Stimulated activated CD4-positive, alpha-beta T cell treated with anti-CD3 and anti-CD28 coated beads, Interleukin-12 subunit alpha, Interleukin-12 subunit beta, amount 100 ng/mL, for 24 hours (primary cell): ENCODE measurements at places on chromosomes 2 and 18.
A peak's percentile ranks its signal among the peaks of the same experiment; 100 is the strongest.

DNA sequence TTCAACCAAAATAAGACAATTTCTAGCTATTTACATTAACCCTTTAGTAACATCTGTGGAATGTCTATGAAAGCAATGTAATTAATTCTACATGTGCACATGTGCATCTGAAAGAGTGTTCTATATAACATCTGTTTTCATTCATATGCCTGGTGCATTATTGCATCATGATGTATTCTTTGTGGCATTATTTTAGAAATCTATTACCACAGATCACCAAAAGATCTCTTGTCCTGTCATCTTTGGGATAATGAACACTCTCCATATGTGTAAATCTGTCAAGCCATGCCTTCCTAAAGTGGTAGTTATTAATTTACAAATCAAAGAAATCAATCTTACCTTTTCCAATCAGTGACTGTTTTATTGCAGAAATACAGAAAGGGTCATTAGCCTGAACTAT is 86.9 kb downstream of the TRIB2 start:
- no peak for DNase-seq

DNA sequence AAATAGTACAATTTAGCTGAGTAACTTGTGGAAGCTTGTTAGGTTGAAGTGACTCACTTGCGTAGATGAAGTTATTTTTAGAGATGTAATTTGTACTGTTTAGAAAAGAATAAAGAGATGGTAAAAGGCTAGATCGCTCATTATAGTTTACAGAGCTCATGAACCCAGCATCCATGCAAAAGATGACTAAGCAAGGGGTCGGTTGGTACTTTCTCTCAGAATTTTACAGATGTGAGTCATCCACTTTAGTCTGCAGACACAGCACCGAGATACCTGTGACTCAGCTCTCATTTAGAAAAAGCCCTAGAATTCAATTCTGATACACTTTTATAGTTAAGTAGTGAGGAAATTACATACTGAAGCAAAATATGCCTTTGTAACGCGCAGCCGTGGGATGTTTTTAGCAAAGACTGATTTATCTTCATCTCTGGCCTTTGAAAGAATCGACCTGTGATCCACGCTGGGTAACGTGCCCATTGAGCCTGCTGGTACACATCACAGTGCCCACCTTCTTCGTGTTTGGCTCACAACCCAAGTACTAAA is 116.5 kb upstream of the FOSL2 start:
- DNase-seq = no peak

GRCh38 chr2:171346723-171347557 is 86.8 kb downstream of the METTL8 start:
- DNase-seq = no peak

DNA sequence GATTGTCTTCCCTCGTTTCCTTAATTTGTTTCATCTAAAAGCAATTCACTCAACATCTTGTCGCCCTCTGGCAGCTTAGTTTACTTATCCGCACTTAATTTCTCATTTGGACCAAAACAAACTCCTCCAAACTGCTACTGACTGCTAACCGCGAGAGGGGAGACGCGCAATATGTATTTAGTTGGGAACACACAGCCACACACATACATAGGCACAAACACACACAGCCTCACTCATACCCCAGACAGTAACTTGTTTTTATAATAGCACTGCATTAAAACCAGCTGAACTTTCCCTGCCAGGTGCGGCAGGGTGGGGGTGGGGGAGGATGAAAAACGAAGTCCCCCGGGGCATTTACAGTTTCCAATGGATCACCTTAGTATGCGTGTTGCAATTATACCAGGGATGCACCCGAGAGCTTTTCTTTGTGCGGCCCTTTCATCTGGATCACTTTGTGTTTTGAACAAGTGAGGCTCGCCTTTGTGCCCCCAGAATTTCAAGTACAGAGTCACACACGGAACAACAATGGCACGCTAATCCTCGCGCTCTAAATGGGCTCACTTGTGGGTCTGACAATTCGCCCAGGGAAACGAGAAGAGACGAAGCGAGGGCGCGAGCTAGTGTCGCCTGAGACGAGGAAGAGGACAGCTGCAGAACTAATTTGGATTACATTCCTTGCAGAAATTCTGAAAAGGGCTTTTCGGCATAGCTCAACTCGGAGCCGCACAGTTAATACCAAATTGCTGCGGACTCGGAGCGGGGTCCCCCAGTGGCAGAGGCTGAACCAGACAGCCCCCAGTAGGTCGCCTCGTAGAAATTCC is 2.4 kb downstream of the ERBB4 start:
- no peak for DNase-seq

DNA sequence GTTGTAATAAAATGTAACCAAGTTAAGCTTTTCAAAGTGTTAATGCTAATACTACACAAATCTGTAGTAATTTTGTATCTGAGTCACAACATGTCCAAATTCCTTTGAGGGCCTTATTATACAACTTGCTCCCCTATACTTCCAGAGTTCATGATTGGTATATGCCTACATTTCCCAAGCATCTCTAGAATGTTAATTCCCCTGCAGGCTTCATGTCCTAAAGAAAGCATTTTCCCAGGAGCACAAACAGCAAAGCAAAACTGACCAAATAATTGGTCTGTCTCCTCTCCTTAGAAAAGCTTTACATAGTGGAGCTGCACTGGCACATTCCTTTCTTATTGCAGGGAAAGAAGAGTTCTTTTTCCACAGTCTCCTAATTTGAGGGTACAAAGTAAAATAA is 3.7 kb downstream of the ALS2 start:
- DNase-seq = no peak

DNA sequence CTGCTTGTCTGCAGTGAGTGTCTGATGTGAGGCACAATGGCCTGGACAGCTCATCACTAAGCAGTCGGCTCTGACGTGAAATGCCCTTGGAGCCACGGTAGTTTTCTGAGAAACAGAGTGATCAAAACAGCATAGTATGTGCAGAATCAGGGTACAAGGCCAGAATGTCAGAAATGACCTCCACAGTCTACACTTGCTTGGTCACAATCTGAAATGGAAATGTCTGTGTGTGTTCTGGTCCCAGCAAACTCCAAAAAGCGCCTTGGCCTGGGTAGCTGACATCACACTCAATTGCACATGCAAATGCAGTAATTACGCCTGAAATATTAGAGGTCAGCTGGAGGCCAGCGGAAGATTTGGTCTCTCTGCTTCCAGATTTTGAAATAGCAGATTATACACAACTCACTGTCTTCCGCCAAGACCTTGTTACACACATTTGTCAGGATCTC is 95.4 kb downstream of the CTAGE1 start:
- no peak for DNase-seq

DNA sequence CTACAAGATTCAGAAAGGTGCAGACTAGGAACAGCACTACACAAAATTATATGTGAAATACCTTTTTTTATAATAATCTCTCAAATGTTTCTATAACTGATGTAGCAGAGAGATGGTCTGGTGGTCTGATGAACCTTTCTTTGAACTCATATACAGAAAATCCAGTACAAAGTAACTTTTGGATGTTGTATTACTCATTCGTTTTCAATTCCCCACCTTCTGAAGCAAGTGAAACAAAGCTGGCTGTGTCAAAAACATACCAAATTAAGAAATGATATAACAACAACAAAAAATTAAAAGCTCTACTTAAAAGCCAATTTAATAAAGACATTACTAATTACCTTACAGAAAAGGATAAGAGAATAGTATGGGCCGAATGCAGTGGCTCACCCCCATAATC is 38.7 kb downstream of the MEMO1 start:
- no peak for DNase-seq

GRCh38 chr18:23938043-23938756 is 76.4 kb upstream of the TTC39C start:
- DNase-seq = no peak

DNA sequence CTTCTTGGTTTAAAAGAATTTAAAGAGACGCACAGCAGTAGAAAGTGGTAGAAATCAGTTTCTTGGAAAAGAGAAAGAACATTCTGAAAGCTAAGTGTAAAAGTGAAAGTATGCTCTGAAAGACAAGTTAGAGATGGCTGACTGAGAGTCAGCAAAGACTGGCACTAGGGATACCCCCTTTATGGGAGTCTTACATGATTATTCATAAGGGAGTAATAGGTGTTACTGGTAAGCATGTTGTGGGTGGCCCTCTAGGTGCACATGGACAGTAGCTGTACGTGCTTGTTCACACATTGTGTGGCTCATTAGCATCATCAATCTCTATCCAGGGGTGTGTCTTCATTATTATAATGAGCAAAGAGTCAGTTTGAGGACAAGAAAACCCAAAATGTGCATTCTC is 816.2 kb downstream of the CBLN2 start:
- DNase-seq = no peak

DNA sequence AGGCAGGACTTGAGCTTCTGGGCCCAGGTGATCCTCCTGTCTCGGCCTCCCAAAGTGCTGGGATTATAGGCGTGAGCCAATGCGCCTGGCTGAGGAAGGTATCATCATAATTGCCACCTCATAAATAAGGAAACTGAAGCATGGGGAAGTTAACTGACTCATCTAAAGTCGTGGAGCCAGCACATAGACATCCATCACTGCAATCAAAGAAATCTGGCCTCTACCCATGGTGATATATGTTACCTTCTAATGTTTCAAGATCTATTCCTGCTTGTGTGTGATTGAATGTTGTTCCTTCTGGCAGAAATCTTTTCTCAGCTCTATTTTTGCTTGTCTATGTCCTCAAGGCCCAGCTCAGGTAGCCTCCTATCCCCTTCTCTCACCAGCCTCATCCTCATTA is 105.1 kb upstream of the AQP4 start:
- no peak for DNase-seq

- DNase-seq = no peak
Observed at GRCh38 chr2:74850496-74851190, 16.7 kb downstream of the HK2 start.

DNA sequence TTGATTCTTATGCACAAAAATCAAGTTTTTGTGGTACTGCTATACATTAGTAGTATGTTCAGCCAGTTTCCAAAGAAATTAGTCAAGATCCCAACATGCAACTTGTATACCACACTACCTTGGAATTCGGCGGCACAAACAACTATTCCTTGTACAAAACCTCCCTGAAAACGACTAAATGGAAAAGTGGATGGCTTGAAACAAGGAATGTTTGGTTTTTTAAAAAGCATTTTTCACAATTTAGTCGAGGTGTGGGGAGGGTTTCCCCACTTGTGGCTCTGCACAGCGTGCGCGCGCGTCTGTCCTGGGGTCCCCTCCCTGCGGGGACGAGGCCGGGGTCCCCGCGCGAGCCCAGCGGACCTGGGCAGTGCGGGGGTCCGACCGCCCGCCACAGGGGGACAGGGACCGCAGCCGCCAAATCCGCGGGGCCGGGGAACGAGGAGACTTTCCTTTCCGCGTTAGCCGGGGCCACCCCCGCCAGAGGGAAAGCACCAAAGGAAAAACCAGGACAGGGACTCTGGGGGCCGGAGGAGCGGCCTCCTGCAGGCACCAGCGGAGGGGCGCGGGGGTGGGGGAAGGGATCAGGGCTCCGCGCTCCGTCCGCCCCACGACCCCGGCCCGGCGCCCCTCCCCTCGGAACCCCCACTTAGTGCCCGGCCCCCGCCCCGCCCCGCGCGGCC is 534 bp upstream of the SOCS6 start:
- no peak for DNase-seq

DNA sequence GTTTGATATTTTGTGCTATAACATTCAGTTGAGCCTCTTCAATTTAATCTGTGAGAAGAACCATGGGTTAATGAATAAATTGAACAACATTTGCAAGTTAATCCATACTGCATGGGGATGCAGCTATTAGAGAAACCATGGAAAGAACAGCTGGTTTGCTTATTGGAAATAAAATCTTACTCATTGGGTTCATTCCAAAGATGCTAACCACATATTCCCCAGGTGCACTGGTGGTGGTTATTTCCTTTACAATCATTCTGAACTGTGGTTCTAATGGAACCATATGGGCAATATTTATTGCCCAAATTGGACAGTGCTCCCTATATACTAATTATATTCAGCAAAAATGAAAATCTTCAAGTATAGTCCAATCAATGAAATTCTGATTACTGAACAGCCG is 1200.4 kb upstream of the CDH2 start:
- no peak for DNase-seq

DNA sequence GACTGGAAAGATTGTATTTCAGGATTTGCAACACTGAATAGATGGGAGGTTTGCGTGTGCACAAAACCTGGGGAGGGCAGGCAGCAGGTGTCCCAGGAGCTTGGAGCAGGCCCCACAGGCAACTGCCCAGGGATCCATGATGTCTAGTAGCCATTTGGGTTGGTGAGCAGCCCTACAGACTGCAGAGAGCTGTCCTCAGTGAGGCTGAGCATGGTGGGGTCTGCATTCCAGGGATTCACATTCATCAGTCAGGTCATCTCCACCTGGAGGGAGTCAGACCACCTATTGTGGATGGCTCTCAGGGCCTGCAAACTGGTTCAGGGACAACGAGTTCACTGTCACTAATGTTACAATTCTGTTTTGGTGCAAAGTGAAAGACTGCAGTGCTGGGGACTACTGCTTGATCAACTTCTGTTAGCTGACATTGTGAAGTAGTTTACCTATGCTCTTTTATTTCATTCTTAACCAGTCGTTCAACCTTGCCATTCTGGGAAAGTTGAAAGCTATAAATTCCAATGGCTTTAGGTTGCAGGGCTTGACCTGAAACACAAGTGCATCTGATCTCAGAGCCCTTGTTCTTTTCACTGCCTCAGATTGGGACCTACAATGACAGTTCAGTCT is 222.6 kb downstream of the ZNF407 start:
- no peak for DNase-seq

- DNase-seq = no peak
Observed at GRCh38 chr2:137987011-137987410, 22.7 kb downstream of the HNMT start.

DNA sequence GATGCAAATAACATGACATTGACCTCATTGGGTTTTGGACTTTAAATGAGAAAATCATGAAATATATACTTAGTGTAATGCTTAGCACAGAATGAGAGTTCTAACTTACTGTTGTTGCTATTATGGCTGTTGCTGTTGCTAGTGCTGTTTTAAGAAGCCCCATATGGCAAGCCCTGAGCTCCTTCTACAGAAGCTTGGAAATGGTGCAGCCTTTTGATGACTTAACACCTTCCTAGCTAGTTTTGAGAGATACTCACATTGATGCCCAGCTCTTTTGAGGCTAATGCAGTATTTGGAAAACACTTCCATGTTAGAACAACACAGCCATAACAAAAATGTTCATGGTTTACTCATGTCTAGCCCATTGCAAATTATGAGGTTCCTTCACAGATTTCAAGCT is 30.9 kb downstream of the OSR1 start:
- DNase-seq = no peak

- peak; percentile 65 for DNase-seq
Observed at GRCh38 chr2:160652236-160652635, 158.6 kb upstream of the RBMS1 start.

GRCh38 chr2:62724106-62724505 is 18.6 kb downstream of the EHBP1 start:
- DNase-seq = no peak

DNA sequence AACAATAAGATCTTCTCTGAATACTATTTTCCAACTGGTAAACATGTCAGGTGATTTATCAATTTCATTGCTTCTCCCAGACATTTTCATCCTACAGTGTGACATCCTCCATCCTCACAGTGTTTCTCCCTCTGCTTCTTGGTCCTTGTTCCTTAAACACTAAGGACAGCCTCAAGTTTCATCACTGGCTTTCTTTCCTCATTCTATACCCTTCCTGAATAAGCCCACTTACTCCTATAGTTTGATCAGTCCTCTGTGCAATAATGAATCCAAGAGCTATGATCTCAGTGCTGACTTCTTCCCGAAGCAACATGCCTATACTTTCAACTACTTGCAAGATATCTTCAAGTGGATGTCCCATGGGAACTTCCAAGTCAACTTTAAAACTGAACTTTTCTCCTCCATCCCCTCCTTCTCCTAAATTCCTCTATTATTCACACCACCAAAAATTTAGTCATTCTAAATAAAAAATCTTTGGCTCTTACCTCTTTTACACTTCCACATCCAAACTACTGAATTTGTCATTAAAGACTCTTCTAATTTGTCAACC is 87.6 kb downstream of the FAM228A start:
- no peak for DNase-seq
